Right atrium auricular region (tissue), 2 donors: ENCODE measurements at places on chromosomes 2 and 18.

DNA sequence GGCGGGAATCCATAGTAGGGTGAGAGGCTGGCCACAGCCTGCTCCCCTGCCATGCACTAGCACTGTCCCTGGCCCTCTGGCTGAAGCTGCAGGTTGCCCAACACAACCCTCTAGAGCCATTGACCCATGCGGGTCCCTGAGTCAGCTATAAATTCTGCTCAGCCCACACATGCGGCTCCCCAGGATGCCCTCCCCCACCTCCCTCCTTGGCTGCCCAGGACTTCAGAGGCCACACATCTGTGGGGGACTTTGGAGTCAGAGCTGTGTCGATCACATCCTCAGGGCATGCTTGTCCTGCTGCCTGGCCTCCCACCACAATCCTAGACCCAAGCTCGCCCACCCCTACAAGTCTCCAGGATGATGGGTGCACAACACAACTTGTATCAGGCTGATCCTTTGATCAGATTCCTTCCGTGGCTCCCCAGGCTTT lies 97.0 kb downstream of the TFCP2L1 start:
- H3K36me3 ChIP-seq = no peaks in the 10 kb centered on the region
- no peaks in the 10 kb centered on the region for H3K4me1 ChIP-seq
- no peak overlapping the region for H3K4me3 ChIP-seq
- no peak for DNase-seq
- H3K27ac ChIP-seq = no peak overlapping the region

DNA sequence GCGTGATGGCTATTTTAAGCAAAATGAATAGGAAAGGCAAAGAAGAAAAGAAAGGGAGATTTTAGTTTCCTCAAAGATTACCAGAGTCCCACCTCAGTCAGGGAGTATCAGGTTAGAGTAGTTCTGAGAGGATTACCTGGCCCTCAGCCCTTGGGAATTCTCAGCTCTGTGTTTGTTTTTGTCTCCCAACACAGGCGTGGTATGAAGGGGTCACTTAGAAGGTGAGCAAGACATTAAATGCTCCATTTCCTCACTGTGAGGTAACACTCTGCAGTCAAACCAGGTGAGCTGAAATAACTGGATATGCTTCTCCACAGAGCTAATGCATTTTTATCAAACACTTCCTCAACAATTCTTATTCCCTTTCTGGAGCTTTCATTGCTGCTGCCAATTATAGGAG lies 232.2 kb downstream of the IKZF2 start:
- no peaks in the 10 kb centered on the region for H3K4me1 ChIP-seq
- H3K36me3 ChIP-seq = no peaks in the 10 kb centered on the region
- no peak overlapping the region for H3K4me3 ChIP-seq

DNA sequence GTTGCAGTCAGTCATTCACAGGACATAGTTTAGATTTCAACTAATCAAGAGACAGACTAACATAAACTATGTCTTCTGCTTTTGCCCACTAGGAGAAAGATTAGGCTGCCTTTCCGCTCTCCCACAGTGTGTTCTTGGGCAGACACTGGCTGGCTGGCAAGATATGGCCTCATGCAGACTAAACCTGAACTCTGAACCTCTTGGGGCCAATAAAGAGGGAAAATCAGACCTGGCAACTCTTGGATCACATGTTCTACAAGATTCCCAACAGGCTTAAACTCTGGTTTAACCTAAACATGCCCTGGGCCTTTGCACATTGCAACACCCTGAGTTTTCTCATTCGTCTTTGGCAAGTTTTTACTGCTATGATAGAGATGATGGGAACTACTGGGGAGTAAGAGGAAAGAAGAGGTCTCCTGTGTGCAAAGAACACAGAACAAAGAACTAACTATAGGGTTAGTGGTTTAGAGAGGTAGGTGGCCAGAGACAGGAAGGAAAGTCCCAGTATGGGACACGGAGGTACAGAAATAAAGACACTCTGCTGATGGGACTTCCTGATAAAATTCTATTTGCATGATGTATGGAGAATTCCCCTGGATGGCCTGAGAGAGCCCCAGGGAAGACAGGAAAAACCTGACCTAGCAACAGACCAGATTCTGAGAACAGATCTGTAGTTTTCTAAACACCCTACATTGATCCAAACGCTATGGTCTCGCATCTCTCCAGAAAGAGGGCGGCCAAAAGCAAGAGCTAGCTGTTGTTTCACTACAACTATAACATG lies 2.0 kb upstream of the ATRAID start:
- peaks cover 23% of the 10 kb centered on the region for H3K36me3 ChIP-seq
- H3K4me3 ChIP-seq = no peak overlapping the region
- no peaks in the 10 kb centered on the region for H3K27me3 ChIP-seq
- no peak overlapping the region for H3K27ac ChIP-seq
- peaks cover 17% of the 10 kb centered on the region for H3K4me1 ChIP-seq

DNA sequence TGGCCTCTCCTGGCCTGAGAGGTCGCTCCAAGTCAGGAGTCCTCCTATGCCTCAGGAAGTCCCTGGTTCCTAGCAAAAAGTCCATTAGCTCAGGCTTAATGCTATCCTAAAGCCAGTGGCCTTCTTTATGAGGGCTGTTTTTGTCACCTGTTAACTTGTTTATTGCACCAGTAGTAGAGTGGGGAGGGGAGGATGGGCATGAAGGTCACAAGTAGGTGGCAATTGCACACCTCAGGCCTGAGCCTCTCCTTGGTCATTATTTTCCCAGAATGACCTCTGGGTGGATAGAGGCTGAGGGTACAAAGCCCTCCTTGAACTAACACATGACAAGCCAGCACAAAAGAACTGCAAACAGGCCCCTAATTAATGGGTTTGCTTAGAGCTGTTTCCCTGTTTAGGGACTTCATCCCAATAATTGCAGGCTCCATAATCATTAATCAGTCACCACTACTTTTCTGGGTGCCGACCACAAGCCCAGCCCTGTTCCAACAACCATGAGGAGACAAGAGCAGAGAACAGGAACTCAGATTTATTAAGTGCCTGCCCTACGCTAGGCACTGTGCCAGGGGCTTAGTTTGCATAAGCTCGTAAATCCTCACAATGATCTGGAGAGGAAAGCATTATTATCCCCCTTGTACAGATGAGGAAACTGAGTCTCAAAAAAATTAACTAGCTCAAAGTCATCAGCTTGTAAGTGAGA lies 123.0 kb upstream of the PKDCC start:
- no peaks in the 10 kb centered on the region for H3K4me1 ChIP-seq
- H3K4me3 ChIP-seq = no peak overlapping the region
- H3K27me3 ChIP-seq = no peaks in the 10 kb centered on the region

DNA sequence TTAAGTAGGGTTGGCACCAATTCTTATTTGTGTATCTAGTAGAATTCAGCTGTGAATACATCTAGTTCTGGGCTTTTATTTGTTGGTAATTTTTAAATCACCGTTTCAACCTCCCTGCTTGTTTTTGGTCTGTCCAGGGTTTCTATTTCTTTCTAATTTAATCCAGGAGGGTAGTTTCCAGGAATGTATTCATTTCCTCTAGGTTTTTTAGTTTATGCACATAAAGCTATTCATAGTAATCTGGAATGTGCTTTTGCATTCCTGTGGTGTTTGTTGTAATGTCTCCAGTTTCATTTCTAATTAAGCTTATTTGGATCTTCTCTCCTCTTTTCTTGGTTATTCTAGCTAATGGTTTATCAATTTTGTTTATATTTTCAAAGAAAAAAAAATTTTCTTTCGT lies 1361.8 kb upstream of the DDX18 start:
- no peak for DNase-seq
- H3K4me3 ChIP-seq = no peak overlapping the region
- H3K36me3 ChIP-seq = no peaks in the 10 kb centered on the region
- H3K27ac ChIP-seq = no peak overlapping the region
- H3K4me1 ChIP-seq = no peaks in the 10 kb centered on the region
- H3K27me3 ChIP-seq = no peaks in the 10 kb centered on the region

GRCh38 chr2:29201979-29202378 lies 86.8 kb downstream of the CLIP4 start:
- H3K27me3 ChIP-seq = no peaks in the 10 kb centered on the region
- no peak for DNase-seq
- no peaks in the 10 kb centered on the region for H3K4me1 ChIP-seq
- H3K36me3 ChIP-seq = peaks cover 9% of the 10 kb centered on the region

GRCh38 chr2:115649731-115650130 lies 1207.3 kb downstream of the DPP10 start:
- no peak overlapping the region for H3K27ac ChIP-seq
- no peaks in the 10 kb centered on the region for H3K27me3 ChIP-seq
- H3K4me1 ChIP-seq = no peaks in the 10 kb centered on the region
- H3K4me3 ChIP-seq = no peak overlapping the region

GRCh38 chr2:112783187-112783714 lies 1.0 kb downstream of the IL1A start:
- H3K27me3 ChIP-seq = no peaks in the 10 kb centered on the region
- H3K4me3 ChIP-seq = no peak overlapping the region
- H3K36me3 ChIP-seq = no peaks in the 10 kb centered on the region
- DNase-seq = no peak

DNA sequence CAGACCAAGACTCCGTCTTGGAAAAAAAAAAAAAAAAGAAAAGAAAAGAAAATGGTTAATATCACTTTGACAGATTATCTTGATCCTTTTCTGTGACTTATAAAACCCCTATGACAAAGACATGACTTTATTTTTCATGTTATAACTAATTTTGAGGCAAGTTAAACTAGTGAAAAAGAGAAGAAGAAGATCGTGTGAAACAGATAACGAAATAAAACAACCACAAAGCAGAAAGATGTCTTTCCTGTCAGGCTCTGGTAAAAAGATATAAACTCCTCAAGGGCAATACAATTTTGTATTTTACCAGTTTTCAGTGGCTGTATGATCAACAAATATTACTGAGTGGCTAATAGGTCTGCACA lies 13.4 kb upstream of the RBMS1 start:
- H3K4me3 ChIP-seq = no peak overlapping the region
- H3K4me1 ChIP-seq = no peaks in the 10 kb centered on the region
- H3K36me3 ChIP-seq = no peaks in the 10 kb centered on the region
- no peaks in the 10 kb centered on the region for H3K27me3 ChIP-seq

GRCh38 chr2:16674154-16674553 lies 8.5 kb upstream of the CYRIA start:
- H3K27ac ChIP-seq = no peak overlapping the region
- H3K4me3 ChIP-seq = no peak overlapping the region
- no peaks in the 10 kb centered on the region for H3K27me3 ChIP-seq
- no peak for DNase-seq

GRCh38 chr2:241817126-241817820 lies 8.3 kb downstream of the NEU4 start:
- H3K4me3 ChIP-seq = no peak overlapping the region
- no peak overlapping the region for H3K27ac ChIP-seq
- no peaks in the 10 kb centered on the region for H3K27me3 ChIP-seq
- no peaks in the 10 kb centered on the region for H3K4me1 ChIP-seq

DNA sequence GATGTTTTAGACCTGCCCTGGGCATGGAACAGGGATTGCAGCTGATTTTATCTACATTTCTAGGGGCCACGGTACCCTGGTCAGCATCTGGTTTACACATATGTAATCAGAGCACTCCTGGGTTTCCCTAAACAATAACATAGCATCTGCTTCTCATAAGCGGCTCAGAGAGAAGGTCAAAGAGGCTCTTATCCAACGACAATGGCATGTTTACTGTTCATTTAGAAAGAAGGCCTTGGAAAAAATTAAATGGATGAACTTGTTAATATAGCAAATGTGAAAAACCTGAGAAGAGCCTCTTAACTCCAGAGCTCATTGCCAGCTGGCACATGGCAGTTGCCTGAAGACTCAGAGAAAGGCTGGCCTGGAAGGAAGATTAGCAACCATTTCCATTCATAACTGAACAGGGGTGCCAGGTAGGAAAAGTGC lies 202.8 kb upstream of the THUMPD2 start:
- H3K27me3 ChIP-seq = no peaks in the 10 kb centered on the region
- H3K27ac ChIP-seq = no peak overlapping the region
- no peaks in the 10 kb centered on the region for H3K4me1 ChIP-seq
- no peak overlapping the region for H3K4me3 ChIP-seq

DNA sequence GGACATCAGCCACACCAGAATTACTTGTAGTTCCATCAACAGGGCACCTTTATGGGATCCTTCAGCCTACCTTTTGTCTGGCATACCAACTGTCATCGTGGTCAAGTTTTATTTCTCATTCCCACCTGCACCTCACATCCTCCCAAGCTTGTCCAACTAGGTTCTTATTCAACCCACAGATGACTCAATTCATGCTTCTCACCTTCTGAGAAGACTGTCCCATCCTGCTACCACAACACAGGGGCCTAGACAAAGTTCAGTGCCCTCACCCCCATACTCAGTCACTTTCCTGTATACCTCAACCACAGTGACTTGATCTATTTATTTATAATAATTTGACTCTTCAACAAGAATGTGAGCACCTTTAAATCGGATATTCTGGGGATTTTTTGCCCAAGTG lies 114.4 kb upstream of the ACVR1C start:
- no peak for DNase-seq
- no peak overlapping the region for H3K27ac ChIP-seq
- no peaks in the 10 kb centered on the region for H3K27me3 ChIP-seq

GRCh38 chr2:28444956-28445355 lies 50.9 kb upstream of the PLB1 start:
- H3K27me3 ChIP-seq = no peaks in the 10 kb centered on the region
- no peak overlapping the region for H3K4me3 ChIP-seq
- no peak for DNase-seq
- H3K27ac ChIP-seq = no peak overlapping the region
- no peaks in the 10 kb centered on the region for H3K36me3 ChIP-seq

DNA sequence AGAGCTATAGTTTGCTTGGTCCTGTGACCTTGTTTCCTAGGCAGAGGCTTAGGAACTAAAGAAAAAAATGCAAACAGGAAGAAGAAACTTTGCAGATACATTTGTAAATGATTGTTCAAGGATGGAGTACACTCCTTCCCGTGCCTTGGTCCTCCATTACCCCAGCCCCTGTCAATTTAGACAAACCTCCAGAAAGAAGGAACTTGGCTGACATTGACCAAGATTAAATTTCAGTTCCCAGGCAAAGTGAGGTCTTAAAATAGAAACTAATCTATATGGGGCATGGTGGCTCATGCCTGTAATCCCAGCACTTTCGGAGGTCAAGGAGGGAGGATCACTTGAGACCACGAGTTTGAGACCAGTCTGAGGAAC lies 179.9 kb upstream of the FN1 start:
- H3K27me3 ChIP-seq = no peaks in the 10 kb centered on the region
- no peak overlapping the region for H3K27ac ChIP-seq
- peaks cover 4% of the 10 kb centered on the region for H3K4me1 ChIP-seq
- DNase-seq = no peak
- H3K36me3 ChIP-seq = no peaks in the 10 kb centered on the region

DNA sequence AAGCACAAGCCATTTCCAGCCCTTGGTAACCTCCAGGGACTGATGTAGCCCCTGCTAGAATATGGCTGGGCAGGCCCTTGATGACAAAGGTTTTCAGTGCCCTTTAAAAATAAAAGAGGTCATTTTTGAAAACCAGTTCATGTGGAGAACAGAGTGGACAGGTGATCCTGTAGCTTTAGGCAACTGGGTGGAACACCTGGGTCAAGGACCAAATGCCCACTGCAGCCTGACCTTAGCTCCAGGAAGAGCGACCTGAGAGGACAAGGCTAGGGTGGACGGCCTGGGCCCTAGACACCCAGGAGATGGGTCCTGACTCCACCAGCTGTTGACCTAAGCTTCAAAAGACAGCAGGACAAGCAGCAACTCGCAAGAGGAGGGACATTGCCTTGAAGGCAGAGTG lies 116.6 kb downstream of the LIPG start:
- H3K4me3 ChIP-seq = no peak overlapping the region
- no peak for DNase-seq
- no peaks in the 10 kb centered on the region for H3K27me3 ChIP-seq
- H3K36me3 ChIP-seq = no peaks in the 10 kb centered on the region
- H3K27ac ChIP-seq = no peak overlapping the region

GRCh38 chr2:239644011-239644410 lies 243.2 kb upstream of the HDAC4 start:
- no peaks in the 10 kb centered on the region for H3K27me3 ChIP-seq
- H3K27ac ChIP-seq = no peak overlapping the region
- H3K4me3 ChIP-seq = no peak overlapping the region
- no peaks in the 10 kb centered on the region for H3K4me1 ChIP-seq
